AG08395 (cell line): ENCODE measurements at places on chromosomes 12 and 14.

- no peak for DNase-seq
Observed at GRCh38 chr14:35333264-35333730, 41.1 kb downstream of the PSMA6 start.

DNA sequence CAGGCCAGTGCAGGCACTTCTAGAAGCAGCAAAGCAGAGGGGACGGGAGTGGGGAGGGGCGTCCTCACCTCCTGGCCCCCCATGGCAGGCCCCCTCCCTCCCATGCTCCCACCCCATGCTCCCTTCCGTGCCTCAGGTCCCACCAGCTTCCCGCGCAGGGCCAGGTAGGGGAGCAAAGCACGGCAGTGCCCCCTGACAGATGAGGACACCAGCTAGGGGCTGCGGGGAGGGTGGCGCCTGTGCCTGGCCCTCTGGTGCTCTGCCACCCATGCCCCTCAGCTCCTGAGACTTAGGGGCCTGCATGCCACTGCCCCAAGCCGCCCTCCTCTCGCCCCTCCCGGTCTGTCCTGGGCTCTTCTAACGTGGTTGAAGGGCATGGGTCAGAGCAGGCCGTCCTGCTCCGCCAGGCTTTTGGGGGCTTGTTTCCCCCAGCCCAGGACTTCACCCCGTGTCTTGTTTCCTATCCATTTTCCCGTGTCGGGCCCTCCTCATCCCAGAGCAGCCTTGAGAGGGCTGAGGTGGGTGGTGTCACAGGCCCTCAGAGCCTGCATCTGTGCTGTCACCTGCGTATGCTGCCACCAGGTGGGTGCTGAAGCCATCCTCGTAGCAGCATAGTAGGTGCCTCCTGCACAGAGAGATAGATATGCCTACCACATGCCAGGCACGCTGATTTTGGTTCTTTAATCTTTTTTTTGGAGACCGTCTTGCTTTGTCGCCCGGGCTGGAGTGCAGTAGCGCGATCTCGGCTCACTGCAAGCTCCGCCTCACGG lies 10.2 kb downstream of the TRMT61A start:
- no peak for DNase-seq

GRCh38 chr12:1919284-1919683 lies 832 bp upstream of the CACNA2D4 start:
- DNase-seq = no peak

DNA sequence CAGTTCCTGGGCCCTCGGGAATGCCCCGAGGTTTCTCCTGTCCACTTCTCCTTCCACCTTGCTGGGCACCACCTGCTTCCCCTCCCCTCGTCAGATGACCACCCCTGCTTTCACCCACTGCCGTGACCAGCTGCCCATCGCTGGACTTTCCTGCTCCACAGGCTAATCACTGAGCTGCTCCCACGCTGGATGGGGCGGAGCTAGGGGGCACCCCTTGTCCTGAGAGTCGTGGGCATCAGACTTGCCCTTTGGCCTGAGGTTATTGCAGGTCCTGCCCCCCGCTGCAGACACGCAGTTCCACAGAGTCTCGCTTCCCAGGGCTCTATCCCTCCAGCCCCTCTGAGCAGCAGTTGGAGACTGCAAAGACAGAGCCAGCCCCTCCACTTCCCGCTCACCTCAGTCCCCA lies 427 bp downstream of the SLC6A12 start:
- DNase-seq = no peak

GRCh38 chr14:100271247-100271939 lies 32.4 kb downstream of the YY1 start:
- no peak for DNase-seq
